ENCODE measurements at places on chromosomes 16 and 17.

- DNase-seq = no peak
These were observed 80.6 kb downstream of the AMFR start for GRCh38 chr16:56344518-56345405.

DNA sequence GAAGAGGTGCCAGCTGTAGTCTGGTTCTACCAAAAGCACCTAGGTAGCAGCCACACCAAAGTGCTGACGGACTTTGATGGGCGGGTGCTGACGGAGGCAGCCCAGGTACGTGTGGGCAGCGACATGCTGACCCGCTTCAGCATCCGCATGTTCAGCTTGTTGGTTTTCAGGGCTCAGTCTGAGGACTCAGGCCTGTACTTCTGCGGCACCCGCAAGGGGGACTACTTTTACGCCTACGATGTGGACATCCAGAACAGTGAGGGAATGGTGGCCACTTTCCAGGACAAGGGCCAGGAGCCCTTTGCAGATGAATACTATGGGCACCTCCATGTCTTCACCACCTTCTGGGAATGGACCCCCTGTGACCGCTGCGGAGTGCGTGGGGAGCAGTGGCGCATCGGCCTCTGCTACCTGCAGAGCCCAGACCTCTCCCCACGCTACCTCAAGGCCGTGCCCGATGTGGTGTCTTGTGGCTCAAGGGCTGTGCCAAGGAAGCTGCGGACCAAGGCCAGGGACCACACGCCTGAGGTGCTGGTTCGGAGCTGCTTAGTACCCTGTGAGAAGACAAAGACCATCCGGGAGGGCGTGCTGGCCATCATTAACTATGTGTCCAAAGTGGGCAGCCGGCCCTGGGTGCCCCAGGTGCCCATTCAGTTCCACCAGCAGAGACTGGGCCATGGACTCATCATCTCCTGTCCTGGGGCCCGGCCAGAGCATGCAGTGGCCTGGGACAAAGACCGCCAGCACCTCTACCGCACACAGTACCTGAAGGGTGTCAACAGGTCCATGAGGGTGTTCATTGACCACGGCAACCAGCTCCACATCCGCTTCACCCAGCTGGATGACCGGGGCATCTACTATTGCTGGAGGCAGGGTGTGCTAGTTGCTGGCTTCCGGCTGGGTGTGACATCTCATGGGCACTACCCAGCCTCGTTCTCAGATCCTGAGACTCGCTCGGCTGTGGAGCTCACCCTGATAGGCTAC lies 5.0 kb upstream of the EFTUD2 start:
- DNase-seq = no peak

DNA sequence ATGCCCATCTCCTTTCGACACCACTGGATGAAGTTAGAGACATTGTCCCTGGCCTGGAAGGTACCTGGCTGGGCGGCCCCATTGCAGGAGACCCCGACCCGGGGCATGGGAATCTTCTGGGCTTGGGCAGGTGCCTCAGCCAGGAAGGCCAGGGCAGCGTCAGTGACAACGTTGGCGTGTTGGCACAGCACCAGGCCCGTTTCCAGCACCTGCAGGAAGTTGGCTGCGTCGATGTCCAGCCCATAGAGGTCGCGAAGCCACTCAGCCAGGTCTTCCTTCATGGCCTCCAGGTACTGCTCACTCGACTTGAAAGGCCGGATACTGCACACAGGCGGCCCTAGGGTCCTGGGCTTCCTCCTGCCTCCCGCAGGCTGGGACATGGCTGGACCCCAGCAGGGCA lies 568 bp downstream of the GAS2L2 start:
- no peak for DNase-seq

GRCh38 chr17:1878419-1879121 lies 48.8 kb downstream of the RPA1 start:
- DNase-seq = no peak

GRCh38 chr17:58605470-58605869 lies 86.4 kb downstream of the TEX14 start:
- no peak for DNase-seq

DNA sequence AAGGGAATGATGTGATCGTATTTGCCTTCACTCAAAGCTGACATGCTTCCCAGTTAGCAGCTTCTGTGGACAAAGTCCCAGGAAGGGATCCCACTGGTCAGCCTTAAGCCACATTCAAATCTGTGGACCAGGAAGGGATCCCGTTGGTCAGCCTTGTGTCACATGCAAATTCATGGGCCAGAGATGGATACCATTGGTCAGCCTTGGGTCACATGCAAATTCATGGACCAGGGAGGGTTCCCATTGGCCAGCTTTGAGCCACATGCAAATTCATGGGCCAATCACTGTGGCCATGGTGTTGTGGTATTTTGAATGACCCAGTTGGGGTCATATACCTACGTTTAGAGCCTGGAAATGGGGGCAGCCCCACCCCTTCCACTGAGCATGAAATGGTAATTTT lies 201.6 kb downstream of the HS3ST4 start:
- DNase-seq = no peak

DNA sequence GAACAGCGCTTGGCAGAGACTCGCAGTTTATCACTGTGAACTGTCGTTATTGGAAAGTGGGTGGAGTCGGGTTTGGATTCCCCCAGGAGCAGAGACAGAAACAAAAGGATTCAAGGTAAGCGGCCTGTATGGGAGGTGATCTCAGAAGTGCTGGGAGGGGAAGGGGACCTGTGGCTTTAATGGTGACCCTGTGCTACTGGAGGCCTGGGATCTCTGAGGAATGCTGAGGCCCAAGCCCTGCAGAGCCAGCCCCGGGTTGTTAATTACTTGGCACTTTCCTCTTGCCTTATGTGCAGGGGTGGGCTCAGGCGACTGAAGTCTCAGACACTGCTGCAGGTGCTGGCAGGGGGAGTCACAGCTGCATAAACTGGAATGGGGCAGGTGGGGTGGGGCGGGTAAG lies 27.4 kb downstream of the IRF8 start:
- DNase-seq = no peak

- no peak for DNase-seq
These were observed 54.6 kb downstream of the ACTG1 start for GRCh38 chr17:81457917-81458555.

DNA sequence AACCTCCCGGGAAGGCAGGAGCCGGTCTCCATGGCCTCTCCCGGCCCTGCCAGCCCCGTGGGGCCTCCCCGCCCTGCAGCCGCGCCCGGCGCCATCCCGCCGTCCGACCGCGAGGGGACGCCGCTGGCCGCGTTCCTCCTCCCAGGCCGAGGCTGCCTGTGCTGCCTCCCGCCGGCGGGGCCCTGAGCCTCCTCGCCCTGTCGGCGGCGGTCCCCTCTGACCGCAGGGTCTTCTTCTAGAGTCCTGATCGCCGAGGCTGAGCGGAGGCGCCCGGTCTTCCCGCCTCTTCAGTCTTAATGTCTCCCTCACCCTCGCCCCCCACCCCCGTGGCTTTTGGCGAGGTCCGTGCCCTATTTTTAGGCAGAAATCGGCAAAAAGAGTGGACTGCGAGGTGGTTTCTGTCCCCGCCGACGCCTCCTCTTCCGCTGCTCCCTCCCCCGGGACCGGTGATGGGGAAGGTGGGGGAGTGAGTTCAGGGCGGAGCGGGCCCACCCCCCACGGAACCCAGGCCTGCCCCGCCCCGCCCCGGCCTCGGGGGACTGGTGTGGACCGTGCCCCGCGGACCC lies 794 bp upstream of the CPNE7 start:
- DNase-seq = peak; percentile 26

DNA sequence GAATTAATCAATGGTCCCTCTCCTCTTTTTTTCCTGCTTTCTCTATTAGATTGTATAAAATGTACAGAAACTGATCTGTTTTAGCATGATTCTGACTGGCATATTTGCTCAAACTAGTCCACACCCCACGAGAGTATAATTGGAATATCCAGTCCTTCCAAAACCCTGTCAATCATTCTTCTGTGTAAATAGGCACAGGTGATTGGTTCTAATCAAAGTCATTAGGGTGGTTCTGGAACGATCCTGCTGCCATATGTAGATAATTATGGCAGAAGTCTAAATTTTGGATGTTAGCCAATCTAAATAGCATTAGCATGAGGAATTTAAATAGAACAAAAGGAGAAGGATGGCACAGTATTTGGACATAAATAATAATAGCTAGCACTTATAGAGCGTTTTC lies 165.7 kb downstream of the SHISA6 start:
- DNase-seq = peak; percentile 37

GRCh38 chr16:51359141-51359955 lies 208.3 kb upstream of the SALL1 start:
- no peak for DNase-seq

DNA sequence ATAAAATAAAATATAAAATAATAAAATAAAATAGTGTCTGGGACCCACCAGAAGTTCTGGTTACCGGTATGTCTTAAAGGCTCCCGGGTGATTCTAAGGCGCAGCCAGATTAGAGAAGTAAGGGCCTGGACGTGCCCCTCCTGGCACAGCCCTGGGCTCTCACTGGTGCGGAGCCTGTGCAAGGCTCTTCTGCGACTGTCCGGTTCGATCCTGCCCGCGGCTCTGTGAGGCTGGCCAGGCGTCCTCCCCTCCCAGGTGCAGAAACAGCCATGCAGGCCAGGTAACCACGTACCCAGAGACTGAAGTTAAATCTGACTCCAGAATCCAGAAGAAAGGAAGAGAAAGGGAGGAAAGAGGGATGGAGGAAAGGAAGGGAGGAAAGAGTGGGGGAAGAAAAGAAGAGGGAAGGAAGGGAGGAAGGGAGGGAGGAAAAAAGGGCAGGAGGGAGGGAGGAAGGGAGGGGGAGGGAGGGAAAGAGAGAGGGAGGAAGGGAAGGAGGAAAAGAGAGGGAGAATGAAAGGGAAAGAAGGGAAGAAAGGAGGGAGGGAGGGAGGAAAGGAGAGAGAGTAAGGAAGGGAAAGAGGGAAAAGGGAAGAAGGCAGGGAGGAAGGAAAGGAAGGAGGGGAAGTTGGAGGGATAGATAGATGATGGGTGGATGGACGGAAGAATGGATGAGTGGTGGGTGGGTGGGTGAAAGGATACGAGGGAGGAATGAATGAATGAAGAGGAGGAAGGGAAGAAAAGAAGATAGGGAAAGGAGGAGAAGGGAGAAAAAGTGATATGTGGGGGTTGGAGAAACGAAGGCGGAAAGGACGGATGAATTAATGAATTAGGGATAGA lies 42.3 kb downstream of the C16orf82 start:
- no peak for DNase-seq

- no peak for DNase-seq
These were observed 2.3 kb downstream of the KRTAP1-5 start for GRCh38 chr17:41024697-41025096.

- DNase-seq = peak; percentile 89
These were observed 17.8 kb upstream of the TMEM219 start for GRCh38 chr16:29943846-29944799.

GRCh38 chr17:51427856-51428255 lies 167.5 kb downstream of the UTP18 start:
- no peak for DNase-seq

GRCh38 chr17:33667052-33667509 lies 374.0 kb upstream of the ASIC2 start:
- DNase-seq = no peak

GRCh38 chr17:1521086-1521640 lies 4.8 kb upstream of the INPP5K start:
- no peak for DNase-seq

GRCh38 chr17:70569128-70569527 lies 399.8 kb downstream of the KCNJ2 start:
- no peak for DNase-seq

GRCh38 chr17:59490216-59490615 lies 75.2 kb upstream of the DHX40 start:
- DNase-seq = no peak

GRCh38 chr17:40526668-40527067 lies 25.2 kb upstream of the TNS4 start:
- DNase-seq = no peak

GRCh38 chr17:63704836-63705235 lies 4.9 kb upstream of the LIMD2 start:
- no peak for DNase-seq

Measured in DMS 273 treated with DMSO at 0.1 percent for 48 hours (cell line).